ENCODE measurements at places on chromosomes 2 and 18.

DNA sequence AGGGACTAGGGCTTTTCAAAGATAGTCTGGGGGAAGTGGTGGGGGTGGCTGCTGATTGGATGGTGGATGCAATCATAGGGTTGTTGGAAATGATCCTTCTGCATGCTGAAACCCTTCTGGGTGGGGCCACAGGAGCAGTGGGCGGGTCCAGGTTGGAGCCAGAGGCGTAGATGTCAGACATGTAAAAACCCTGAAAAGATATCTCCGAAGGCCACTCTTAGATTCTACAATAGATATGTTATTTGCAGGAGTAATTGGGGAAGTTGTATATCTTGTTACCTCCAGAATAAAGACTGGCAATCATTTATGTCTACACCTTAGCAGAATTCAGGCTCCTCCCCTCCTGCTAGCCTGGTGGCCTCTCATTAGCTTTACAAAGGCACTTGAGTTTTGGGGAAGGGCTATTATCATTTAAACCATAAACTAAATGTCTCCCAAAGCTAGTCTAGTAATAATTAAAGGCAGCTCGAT, 8.2 kb upstream of the FAM98A start:
- no peak for DNase-seq

- no peak for DNase-seq
Observed at GRCh38 chr2:11154016-11154922, 998 bp upstream of the SLC66A3 start.

- no peak for DNase-seq
Observed at GRCh38 chr18:5175378-5175777, 21.7 kb downstream of the AKAIN1 start.

- DNase-seq: no peak
Observed at GRCh38 chr2:3741396-3741795, 38.0 kb downstream of the DCDC2C start.

GRCh38 chr2:42961961-42962360, 169.6 kb upstream of the HAAO start:
- DNase-seq: no peak

GRCh38 chr18:3869848-3870247, 419.9 kb downstream of the TGIF1 start:
- no peak for DNase-seq

DNA sequence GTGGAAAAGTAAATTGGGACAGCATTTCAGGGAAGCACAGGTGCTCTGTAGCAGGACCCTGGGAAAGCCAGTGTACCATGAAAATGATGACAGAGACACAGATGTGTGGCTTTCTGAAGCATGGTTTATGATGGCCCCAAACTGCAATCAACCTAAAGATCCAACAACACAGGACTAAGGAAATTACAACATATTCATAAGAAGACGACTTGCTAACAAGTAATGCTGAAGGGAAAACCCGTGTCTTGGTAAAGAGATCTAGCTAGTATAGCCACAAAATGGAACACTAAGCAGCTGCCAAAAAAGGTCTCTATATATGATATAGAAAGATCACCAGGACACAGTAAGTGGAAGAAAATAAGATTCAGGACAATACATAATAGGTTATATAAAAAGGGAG, 53.2 kb downstream of the UXS1 start:
- no peak for DNase-seq

DNA sequence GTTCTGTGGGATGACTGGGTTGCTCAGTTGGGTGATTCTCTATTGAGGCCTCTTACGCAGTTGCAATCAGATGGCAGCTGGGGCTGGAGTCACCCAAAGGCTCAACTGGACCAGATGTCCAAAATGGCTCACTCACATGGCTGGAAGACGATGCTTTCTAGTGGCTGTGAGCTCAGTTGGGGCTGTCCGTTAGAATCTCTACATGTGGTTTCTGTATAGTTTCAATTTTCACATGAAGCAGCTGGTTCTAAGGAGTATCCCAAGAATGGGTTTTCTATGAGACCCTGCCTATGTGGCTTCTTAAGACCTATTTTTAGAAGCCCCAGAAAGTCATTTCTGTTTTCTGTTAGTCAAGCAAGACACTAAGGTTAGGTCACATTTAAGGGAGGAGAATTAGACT, 4.4 kb downstream of the XRCC5 start:
- no peak for DNase-seq

- DNase-seq: no peak
Observed at GRCh38 chr18:44025421-44025820, 655.3 kb upstream of the SETBP1 start.

DNA sequence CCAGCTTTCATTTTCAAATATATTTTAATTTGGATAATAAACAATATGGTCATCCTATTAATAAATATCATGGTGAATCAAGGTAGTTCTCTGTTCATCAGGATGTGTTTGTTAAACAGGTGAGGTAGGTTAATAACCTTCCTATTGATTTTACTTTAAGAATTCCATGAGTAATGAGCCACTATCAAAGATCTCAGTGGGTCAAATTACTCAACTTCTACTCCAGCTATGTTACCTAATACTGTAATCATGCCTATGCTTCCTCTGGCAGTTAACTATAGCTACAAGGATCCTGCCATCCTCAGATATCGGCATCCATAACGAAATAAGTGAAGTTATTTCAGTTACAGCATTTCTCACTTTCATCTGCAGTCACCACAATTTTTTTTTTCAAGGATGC, 289.6 kb upstream of the SLC8A1 start:
- no peak for DNase-seq

- no peak for DNase-seq
Observed at GRCh38 chr2:66445925-66446871, 11.3 kb downstream of the MEIS1 start.

GRCh38 chr2:224060783-224061482, 21.8 kb upstream of the SERPINE2 start:
- DNase-seq: no peak

GRCh38 chr2:36444216-36444936, 88.8 kb downstream of the CRIM1 start:
- DNase-seq: no peak

GRCh38 chr18:78770139-78770822, 209.3 kb upstream of the SALL3 start:
- DNase-seq: no peak

- peak; percentile 29 for DNase-seq
Observed at GRCh38 chr2:96887493-96888012, 17.7 kb upstream of the SEMA4C start.

- DNase-seq: no peak
Observed at GRCh38 chr2:191321861-191322662, 76.9 kb downstream of the MYO1B start.

All from occipital lobe (tissue), 3 donors.